ENCODE measurements at places on chromosomes 6 and 20.

DNA sequence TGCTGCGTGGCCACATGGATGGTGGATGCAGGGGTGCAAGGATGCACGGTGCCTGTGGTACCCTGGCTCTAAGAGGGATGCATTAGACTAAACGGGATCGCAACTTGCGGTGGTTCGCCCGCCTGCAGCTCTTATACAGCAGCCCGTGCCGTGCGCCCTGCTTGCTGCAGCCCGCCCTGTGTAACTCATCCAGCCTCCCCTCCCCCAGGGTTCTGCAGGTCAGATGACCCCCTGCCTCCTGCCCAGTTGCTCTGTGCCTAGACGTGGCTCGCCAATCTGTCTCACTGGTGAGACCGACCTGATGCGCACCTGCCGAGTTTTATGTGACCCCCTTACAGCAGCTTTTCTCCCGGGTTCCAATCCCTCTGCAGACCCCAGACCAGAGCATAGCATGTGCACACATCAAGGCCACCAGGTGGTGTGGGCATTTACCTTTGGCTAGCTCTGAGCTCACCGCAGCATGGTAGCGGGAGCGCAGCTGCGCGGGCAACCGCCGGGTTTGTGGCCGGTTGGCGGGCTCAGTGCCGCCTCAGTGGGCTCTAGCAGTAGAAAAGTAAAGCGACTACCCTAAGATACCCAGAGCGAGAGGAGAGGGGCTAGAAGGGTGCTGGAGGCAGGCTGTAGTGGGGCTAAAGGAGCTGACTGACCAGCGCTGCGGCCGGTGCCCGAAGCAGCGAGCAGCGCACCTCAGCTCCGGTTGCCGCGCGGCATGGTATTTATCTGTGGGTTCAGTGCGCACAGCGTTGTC is 693 bp upstream of the GNAS-AS1 start:
- no peak for DNase-seq

DNA sequence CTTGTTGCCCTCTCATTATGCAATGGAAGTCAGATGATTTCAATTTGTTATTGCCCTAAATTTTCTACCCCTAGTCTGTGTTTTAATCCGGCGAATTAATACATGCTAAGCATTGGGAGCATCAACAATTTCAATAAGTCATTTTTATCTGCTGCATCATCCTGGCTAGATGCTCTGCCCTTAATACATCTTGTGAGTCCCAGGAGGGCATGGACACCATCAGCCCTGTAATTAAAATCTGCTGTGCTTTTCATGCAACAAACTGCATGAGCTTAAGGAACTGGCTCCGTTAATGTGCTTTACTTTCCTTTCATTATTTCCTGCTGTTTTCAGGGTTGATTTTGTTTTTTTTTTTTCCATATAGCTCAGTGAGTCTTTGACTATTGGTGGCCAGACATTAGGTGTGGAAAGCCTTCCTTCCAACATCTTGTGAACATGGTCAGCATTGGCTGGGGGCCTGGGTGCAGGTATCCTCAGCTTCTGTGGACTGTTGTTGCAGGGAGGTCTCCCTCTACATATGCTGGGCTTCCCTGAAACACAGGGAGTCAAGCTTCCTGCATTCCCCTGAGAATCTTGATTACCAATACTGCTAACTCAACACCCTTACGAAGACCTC is 8.5 kb upstream of the PBOV1 start:
- no peak for DNase-seq

DNA sequence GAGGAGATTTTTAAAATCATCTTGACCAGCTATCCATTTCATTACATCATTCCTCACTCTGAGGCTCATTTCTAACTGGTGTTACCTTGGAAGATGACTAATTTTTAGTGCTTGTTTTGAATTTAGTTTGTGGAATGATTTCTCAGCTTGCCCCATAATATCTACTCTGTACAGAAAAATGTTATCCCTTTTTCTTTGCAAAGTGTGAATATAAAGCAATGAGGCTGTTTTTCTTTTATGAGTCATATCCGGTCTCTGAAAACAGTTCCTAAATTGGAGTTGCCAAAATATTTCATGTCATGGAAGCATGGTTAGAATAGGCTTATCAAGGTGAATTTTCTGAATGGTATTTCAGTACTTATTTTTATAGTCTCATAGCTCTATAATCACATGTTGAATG is 43.8 kb downstream of the FUT9 start:
- no peak for DNase-seq

DNA sequence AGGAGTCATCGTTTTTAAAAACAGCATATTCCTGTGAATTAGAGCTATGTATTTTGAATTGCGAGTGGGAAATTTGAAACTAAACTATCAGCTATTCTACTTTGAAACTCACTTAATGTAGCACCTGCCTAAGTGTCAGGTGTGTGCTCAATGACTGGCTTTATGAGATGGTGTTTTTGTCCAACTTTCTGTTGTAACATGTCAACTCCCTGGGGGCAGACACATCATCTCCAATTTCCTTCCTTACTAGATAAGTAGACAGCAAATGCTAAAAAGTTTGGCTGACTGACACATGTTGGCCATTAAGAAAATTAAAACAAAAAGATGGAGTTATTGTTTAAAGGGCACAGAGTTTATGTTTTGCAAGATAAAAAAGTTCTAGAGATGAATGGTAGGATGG is 226.9 kb downstream of the TFAP2B start:
- DNase-seq: no peak

DNA sequence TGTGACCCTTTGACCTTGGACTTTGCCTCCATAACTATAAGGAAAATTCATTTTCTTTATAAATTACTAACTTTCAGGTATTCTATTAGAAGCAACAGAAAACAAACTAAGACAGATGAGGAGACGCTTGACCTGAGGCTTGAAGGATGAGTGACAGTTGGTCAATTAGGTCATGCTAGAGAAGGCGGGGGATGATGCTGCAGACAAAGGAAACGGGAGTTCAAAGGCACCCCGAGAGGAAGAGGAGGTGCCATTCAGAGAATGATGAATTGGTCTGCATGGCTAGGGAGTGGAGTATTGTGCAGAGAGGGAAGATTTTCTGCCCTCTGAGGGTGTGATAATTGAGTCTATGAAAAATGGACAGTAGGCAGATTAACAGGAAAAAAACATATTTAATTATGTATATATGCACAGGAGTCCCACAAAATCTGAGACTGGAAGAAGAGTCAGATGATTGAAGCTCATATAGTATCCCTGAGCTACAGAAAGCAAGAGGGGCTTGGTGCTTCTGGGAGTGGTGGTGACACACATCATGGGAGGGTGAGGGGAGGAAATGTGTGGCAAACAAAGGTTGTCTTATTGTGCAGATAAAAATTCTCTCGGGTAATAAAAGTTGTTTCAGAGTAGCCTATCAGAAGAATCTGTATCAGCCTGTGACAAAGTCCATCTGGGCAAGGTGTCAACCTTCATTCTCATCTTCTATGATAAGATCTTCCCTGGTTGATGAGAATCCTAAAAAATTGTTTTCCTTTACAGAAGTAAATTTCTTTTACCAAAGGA is 20.4 kb upstream of the FUCA2 start:
- no peak for DNase-seq

GRCh38 chr6:112877134-112878100 is 530.3 kb downstream of the RFPL4B start:
- no peak for DNase-seq

GRCh38 chr6:149052350-149053106 is 265.0 kb upstream of the TAB2 start:
- DNase-seq: no peak

DNA sequence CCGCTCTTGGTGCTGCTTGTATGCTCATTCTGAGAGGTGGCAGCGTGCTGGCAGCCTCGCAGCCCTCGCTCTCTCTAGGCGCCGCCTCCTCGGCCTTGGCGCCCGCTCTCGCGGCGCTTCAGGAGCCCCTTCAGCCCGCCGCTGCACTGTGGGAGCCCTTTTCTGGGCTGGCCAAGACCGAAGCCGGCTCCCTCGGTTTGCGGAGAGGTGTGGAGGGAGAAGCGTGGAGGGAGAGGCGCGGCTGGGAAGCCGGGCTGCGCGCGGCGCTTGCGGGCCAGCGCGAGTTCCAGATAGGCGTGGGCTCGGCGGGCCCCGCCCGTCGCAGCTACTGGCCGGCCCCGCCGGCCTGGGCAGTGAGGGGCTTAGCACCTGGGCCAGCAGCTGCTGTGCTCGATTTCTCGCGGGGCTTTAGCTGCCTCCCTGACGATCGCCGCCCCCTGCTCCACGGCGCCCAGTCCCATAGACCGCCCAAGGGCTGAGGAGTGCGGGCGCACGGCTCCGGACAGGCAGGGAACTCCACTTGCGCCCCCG is 19.5 kb upstream of the FAM8A1 start:
- DNase-seq: no peak

- DNase-seq: no peak
These were observed 98.7 kb upstream of the RIPOR2 start for GRCh38 chr6:25034431-25034921.

DNA sequence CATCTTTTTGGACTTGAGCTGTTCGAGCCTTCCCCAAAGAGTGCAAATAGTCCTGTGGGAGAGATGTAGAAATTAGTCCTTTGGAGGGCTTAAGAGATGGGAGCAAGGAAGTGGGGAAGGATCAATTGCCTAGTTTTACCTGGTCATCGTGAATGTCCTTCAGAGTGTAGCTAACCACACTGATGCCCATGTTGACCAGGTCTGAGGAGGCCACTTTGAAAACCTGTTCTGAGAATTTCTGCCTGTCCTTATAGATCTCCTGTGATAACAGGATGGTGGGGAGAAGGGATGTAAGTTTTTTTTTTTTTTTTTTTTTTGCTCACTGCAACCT is 2.0 kb downstream of the FLOT1 start:
- DNase-seq: no peak

DNA sequence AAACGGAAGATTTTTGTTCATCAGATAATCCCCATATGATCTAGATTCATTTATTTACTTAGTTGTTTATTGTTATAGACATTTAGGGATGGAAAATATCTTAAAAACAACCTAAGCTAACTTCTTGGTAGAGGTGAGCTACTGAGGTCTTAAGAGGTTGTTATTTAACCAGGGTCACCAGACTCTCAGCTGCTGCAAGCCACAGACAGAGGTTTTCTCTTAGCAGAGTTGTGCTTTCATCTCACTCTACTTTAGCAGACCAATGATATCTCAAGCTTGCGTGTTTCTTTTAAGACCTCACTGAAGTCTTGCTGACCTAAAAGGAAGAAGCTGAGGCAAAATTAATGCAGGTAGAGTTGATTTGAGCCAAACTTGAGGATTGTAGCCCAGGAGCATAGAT is 43.6 kb downstream of the NCOA7 start:
- DNase-seq: no peak

- no peak for DNase-seq
These were observed at the start of gene RIPPLY2 for GRCh38 chr6:83853178-83854000. Gene RIPPLY2, plus strand, starts transcription at chr6:83853360. Its CDS starts 57 bp downstream, at chr6:83853417.

- no peak for DNase-seq
These were observed 301.1 kb upstream of the SASH1 start for GRCh38 chr6:148041546-148041945.

- DNase-seq: no peak
These were observed 42.3 kb downstream of the MOCS1 start for GRCh38 chr6:39891976-39892375.

GRCh38 chr6:158506601-158507000 is 53.3 kb upstream of the TMEM181 start:
- no peak for DNase-seq

DNA sequence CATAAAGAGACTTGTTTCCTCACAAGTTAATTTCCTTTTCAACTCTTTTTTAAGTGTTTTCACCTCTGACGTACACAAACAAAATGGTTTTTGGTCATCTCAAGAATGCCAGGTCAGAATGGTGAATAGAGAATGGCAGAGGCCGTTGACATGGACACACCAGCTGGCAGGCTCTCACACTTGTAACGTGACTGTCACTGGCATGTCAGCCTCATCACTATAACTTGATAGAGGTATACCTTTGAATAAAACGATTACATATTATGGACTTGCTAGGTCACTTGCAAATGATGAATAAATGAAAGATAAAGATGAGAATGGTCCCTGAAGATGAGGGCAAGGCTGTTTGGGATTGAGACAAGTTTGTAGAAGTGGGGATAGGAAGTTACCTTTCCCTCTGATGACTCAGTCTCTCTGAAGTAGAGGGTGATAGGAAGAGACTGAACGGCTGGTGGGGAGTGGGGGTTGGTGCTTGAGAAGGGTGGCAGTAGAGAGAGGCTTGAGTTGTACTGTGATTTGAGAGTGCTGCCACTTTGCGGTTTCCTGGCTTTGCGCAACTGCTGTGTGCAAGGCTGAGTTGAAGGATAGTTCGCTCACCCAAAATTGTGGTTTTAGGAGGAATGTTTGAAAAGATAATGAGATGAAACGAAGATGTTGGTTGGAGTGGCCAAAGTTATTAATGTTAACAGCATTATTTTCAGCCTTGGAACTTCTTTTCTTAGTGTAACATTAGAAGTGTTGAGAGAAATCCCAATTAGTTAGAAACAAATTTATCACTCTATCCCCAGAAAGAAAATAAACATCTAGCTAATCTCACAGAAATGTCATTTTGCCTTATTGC is 30.3 kb downstream of the TBPL1 start:
- peak; percentile 13 for DNase-seq

- DNase-seq: no peak
These were observed 8.7 kb downstream of the TRIM38 start for GRCh38 chr6:25971187-25971821.

DNA sequence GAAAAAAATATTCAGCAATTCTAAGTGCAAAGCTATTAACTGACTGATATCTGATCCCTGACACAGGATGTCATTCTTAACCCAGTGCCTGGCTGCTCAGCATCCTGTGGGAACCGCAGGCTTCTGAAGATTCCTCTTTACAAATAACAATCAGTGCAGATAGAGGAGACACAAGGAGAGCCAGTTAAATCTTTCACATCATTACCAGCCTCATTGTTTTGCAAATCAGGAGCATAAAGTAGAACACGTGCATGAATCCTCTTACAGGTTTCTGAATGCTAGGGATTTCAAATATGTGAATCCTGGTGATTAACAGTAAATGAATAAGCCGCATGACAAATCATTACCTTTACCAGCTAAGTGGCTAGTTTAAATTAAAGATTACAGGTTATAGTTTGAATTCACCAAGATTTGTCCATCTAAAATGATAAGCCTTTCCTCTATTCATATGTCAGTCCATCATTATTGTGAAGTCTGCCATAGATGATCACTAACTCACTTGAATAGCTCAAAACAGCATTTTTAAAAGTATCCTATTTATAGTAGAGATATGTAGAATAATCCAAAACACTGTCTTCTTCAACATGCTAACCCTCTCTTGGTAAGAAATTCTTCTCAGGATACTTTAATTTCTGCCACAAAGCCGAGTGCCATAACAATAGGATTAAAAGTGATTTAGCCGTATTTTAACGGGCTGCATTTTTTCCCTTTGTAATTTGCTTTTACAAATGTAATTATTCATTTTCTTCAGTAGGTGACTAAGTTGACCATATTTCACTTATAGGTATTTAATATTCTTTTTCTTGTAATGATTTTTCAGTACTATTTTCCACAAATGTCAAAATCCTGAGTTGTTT is 367.3 kb upstream of the EPHA7 start:
- no peak for DNase-seq

DNA sequence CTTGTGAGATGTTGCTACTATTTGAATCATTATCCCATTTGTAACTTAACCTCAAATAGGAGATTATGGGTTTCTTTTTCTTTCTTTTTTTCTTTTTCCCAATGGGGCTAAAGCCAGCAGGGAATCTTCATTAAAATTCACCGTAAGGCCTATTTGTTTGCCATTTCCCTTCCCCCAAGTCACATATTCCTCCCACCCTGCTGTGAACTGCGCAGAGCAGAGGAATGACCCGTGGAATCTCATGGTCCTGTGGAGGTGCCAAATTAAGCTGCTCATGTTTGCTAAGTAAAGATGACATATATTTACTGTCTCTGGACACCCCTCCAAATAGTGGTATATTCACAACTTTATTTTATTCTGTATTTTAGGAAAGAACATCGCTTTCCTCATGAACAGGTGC is 699.3 kb downstream of the RNF144B start:
- no peak for DNase-seq

GRCh38 chr6:14595751-14596150 is 478.2 kb downstream of the CD83 start:
- no peak for DNase-seq

All from stimulated activated CD4-positive, alpha-beta T cell treated with anti-CD3 and anti-CD28 coated beads, Interleukin-2, amount 100 ng/mL, for 48 hours (primary cell).